Naive B cell (primary cell): ENCODE measurements at places on chromosomes 5 and 9.

- no peak for DNase-seq
Measured at GRCh38 chr5:172852490-172853354, 18.7 kb downstream of the ERGIC1 start.

DNA sequence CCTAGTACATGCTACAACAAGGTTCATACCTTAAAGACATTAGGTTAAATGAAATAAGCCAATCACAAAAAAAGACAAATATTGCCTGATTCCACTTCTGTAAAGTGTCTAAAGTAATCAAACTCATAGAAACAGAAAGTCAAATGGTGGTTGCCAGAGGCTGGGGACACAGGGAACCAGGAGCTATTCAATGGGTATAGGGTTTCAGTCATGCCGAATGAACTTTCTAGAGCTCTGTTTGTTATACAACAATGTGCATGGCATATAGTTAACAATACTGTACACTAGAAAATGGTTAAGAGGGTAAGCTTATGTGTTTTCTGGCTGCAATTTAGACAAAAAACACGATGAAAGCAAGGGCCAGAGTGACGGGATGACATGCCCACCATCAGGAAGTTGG, 70.8 kb upstream of the EGFLAM start:
- no peak for DNase-seq

GRCh38 chr5:963310-963672, 45.3 kb upstream of the NKD2 start:
- no peak for DNase-seq

DNA sequence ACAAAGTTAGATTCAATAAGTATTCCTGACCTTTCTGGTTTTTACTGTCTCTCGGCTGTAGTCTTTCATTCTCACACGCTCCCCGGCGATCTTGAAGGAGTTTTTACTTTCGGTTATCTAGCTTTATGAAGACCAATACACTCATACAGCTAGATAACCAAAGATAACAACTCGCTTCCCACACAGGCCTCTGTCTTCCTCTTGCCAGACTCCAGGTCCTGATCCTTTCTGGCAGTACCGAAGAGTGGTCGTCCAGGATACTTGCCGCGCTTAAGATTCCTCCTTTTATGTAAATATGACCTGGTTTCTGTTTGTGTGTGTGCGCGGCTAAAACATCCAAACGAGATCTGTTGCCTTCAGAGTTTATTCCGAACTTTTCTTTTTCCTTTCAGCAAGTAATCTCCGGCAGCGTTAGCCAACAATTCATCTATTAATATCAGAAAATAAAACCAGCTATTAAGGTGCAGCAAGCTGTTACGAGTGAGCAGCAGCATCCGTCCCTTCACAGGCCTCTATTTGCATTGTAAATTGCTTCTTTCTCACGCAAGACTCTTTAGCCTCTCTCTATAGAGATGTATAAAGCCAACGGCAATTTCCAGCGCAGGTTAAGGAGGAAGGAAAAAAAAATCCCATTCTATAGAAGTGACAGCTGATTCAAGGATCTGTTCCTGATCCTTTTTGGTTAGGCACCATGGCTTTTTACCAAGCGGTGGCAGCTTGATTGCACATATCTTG, 216.1 kb downstream of the MEF2C start:
- no peak for DNase-seq

DNA sequence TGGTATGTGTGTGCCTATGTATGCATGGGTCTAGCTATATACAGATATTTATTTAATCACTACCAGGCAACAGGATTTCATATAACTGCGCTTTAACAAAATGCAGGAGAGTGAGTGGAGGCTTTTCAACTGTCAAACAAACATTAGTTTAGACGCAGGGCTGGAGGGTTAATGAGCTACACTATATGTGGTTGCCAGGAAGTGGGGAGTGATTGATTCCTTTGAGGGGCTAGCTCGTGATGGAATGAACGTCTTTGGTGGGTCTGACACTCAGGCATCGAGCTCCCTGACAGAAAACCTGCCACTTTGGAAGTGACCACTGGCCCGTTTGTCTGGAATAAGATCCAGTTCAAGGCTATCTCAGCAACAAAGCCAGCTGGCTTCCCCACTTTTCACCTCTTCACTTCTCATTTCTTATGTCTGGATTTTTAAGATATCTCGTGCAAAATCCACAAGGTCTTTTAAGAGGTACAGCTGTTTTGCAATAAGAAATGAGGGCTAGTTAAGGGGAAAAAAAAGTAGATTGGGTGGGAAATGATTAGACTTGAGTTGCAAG, 78.0 kb downstream of the CFAP77 start:
- DNase-seq = no peak

GRCh38 chr9:13380903-13381302, 101.4 kb upstream of the MPDZ start:
- no peak for DNase-seq

GRCh38 chr5:4370218-4370617, 769.9 kb upstream of the ADAMTS16 start:
- DNase-seq = no peak

- no peak for DNase-seq
Measured at GRCh38 chr9:89225587-89225986, 47.0 kb upstream of the SHC3 start.

GRCh38 chr5:171431251-171431777, 11.9 kb downstream of the FGF18 start:
- DNase-seq = no peak

- no peak for DNase-seq
Measured at GRCh38 chr5:178269499-178269898, 36.9 kb upstream of the PHYKPL start.

DNA sequence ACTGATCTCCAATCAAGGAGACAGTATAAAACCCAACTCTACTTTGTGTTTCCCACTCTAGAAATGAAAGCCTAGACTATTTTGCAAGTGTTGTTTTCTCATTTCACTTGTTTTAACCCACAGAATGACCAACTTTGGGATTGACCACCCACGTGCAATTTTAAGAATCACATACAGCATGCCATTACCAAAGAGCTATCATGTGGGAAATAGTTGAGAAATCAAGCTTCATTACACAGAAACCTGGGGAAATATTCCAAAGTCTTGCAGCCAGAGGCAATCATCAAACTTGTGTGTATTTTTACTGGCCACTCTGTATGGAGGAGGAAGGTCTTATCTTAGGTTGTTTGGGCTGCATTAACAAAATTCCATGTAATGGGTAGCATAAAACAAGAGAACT, 451.4 kb upstream of the DAB2 start:
- no peak for DNase-seq

DNA sequence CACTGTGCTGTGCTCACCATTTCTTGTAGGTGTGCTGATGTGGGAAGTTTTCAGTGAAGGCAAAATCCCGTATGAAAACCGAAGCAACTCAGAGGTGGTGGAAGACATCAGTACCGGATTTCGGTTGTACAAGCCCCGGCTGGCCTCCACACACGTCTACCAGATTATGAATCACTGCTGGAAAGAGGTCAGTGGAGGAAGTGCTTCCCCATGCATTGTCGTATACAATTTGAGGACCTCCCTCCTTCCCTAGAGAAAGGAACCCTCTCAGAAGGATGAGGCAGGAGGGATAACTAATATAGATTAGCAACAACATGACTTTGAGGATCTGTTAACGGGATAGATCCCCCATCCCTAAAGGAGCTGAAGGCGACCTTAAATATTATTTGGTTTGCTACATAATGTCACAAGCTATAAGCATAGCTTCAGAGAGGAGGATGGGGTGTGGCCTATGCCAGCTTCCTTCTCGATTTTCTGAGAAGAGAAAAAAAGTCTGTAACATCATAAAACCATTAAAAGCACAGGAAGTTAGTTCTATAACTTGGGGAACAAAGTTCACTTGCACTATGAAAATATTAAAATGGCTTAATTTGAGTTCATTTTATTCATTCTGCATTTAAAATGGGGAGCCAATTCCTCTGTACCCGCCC, 17.0 kb upstream of the CYFIP2 start:
- DNase-seq = no peak

DNA sequence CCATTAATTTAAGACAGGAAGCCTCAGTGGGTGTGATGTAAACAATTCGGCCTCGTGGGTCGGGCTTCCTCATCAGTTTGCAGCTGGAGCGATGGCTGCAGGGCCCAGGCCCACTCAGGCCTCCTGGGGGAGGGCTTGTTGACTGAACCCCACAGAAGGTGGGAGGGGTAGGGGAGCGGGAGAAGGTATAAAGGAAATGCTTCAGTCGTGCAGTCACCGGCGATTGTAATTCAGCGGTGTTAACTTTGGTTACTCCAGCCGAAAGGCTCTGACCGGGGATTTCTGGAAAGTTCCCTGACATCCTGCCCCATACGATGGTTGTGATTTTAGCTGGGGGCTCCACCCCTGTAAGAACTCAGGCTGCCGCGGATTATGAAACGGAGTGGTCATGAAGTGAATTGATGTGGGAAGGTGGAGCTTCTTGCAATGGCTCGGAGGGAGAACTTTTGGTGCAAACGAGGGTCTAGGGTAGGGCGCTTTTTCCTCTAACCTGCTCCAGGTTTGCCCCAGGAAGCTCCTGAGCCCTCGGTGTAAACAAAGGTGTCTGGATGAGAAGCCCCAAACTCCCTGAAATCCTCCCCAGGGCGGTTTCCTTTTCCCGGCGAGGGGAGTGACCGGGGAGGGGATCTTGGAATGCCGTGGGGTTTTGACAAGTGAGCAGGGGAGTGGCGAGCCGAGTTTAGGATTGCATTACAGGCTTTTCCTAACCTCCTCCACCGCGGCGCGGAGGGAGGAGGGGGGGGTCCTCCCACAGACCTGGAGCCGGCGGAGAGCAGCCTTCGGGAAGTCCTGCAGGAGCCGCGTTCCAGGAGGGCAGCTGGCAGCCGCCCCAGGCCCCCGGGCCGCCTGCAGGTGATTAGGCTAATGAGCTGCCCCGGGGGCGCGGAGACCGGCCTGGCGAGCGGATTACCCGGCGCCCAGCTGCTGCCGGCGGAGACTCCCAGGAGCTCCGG, 215.5 kb downstream of the PDZD2 start:
- DNase-seq = no peak

GRCh38 chr5:88948746-88949600, 66.0 kb upstream of the MEF2C start:
- no peak for DNase-seq

DNA sequence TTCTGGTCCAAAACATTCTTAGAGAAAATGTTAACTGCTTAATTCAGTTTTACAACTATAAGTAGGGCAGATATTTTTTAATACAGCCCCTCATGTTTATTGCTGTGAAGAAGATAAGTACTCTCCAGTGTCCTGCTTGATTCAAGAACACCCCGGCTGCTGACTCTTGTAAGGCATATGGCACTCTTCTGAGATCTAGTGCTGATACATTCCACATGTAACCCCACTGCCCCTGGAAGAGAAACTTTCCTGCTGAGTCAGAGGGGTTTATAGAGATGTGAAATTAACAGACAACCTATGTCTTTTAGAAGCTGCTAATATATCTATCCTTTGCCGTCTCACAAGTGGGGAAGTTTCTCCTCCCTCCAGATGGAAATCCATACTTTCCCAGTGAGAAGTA, 1.0 kb upstream of the MINAR2 start:
- DNase-seq = no peak

DNA sequence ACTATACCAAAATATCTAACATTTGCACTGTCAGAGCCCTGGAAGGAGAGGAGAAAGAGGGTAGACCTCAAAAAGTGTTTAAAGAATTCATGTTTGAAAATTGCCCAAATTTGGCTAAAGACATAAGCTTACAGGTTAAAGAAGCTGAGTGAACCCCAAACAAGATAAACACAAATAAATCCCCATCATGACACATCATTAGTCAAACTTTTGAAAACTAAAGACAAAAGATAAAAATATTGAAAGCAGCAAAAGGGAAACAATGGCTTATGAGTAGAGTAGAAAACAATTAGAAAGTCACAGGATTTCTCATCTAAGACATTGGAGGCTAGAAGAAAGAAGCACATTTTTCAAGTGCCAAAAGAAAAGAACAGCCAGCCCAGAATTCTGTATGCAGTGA, 6.1 kb upstream of the UBLCP1 start:
- DNase-seq = no peak

DNA sequence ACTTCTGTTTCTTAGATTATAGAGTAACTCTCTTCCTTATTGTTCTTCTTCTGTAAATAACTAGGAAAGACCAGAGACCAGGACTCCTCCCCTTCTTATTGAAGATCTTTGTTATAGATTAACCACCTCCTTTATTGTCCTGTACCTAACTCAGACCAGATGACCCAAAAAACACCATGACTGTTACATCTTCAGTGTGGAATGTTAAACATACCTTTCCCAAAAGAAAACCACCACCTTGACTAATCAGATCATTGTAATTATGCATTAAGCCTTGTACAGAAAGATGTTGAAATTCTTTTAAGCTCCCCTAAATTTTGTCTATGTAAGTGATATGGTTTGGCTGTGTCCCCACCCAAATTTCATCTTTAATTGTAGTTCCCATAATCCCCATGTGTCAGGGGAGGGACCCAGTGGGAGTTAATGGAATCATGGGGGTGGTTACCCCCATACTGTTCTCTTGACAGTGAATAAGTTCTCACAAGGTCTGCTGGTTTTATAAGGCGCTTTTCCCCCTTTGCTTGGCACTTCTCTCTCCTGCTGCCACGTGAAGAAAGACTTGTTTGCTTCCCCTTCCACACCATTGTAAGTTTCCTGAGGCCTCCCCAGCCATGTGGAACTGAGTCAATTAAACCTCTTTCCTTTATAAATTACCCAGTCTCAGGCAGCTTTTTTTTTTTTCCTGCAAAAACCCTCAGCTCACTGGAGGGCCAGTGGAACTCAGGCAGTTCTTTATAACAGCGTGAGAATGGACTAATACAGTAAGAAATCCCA, 26.3 kb downstream of the ARSB start:
- DNase-seq = no peak

DNA sequence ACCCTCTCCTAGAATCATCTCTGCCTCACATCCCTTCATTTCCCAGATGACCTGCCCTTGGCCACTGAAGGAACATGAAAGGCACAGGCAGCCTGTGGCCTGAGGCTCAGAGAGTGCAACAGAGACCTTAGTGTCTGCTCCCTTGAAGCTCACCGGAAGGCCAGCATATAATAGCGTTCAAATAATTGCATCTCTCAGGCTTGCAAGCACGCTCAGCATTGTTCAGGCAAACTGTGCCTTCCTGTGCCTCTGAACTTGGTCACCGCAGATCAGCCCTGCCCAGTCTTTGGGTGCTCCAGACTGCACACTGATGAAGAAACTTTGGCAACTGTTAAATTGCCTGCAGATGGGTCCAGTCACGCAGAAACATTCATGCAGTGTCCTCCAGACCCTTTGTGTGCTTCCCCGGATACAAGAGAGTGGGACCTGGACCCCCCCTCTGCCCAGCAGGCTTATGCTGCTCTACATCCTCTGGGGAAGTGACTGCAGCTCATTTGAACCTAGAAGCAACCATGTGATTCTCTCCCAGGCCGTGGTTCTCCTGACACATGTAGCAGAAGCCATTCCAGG, 216.0 kb upstream of the ANKRD55 start:
- no peak for DNase-seq
